Stimulated activated CD4-positive, alpha-beta T cell treated with anti-CD3 and anti-CD28 coated beads, TNF-alpha, amount 100 ng/mL, for 48 hours (primary cell): ENCODE measurements at places on chromosomes 12 and 14.

DNA sequence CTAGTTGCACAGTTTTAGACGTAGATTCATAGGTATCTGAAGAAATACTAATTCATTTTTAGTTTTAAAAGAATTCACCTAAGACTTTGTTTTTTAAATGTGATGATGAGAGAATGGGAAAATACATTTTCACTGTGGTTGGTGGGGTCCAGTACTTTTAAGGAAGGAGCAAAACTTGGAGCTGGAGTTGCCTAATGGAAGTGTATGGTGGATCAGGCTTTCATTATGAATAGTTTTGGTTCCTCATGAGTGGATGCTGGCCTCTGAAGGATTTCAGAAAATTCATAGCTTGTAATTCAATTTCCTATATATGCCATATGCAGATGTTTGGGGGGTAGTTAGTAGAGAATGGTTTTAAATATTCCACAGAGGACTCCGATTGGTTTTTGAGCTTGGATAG lies 27.1 kb downstream of the STK38L start:
- DNase-seq, result no peak

DNA sequence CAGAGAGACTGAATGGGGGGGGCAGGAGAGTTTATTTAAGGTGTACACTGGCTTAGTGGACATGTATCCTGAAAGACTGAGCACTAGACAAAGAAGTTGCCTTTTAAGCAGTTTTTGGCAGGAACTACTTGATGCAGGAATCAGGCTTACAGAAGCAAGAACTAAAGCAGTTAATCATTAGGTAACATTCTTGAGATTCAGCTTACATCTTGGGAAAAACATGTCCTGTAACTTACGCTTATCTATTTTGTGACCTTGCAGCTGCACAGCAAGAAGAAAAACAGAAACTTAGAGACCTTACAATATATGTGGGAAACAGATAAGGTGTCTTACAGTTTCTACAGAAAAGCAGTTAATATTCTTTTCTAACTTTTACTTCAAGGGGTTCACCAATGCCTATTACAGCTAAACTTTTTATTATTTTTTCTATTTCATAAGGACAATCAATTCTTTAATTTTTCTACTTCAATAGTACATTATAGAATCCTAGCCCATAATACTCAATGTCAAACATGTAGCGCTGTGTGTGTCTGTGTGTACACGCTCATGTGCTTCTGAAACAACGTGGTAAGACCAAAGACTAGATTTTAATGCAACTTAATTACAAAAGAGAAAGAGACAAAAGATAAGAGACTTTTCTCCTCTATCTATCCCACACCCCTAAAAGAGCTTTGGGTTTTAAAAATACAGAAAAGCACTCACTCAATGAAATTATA lies 276.9 kb downstream of the PRKD1 start:
- no peak for DNase-seq

DNA sequence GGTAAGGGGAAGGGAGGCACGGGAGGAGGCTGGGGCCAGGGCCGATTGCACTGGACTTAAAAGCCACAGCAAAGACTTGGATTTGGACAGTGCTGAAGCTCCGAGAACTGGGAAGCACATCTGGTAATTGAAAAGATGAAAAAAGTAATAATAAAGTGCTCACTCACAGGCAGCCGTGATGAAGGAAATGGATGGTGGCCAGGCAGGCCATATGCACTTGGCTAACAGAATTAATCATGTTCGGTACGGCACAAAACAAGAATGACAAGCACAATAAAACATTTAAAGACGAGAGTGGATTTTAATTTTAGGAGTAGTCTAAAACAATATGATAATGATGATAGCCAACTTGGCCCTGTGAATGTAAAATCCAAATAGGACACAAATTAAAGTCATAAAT lies 154.3 kb downstream of the VRK1 start:
- DNase-seq, result no peak

GRCh38 chr14:101358320-101359125 lies 202.8 kb upstream of the DIO3 start:
- no peak for DNase-seq

- DNase-seq, result no peak
Measured at GRCh38 chr12:16063726-16064125, 152.6 kb downstream of the DERA start.

- DNase-seq, result no peak
Measured at GRCh38 chr14:58066115-58066514, 85.9 kb downstream of the ARMH4 start.

DNA sequence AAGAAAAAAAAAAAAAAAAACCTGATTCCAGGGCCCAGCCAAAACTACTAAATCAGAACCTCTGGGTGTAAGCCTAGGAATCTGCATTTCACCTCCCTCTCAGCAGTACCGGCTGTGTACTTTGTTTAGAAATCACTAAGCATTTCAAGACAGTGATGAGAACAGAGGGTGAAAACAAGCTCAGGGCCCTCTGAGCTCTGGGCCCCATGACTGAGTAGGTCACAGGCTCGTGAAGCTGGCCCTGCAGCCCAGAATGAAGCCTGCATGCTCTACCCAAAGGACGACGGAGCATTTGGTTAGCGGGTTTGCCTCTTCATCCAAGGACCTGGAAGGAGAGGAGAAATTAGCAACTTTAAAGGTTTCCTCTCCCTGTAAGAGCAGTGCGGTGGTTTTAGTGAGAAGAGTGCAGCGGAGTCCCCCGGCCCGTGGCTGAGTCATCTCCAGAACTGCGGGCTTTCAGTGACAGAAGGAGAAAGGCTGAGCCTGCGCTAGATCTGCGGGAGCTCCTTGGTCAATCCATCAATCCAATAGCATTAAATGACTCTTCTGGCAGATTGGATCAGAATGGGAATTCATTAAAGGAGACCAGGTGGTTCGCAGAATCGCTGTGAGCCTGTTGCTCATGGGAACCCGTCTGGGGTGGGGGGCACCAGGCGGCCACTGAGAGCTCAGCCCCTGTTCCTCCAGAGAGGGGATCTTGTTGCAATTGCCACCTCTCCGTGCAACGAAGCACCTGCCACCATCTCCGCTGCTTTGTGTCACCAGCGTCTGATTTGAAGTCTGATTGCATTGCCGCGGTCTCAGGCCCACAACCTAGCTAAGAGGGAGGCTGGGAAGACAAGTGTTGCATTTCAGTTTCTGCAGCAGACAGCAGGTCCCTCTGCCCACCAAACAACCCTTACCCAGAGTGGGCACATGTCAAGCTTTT lies 7.3 kb downstream of the IL31 start:
- peak; percentile 37 for DNase-seq

DNA sequence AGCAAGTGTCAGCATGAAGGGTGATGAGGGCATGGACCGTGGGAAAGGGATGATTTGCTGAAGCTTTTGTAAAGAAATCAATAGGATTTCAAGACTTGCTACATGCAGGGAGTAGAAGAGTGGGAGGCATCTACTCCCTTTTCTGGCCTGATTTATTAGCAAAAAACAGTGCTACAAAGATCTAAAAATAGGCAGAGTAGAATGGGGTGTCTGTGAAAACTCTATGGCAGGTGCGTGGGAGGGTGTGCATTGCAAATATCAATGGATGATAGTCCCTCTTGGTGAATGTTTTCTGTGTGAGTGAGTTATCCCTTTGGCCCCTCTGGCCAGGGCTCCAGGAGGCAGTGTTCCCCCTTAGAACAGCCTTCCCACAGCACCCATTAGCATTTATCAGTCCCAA lies 139.0 kb downstream of the SMOC1 start:
- DNase-seq, result no peak

DNA sequence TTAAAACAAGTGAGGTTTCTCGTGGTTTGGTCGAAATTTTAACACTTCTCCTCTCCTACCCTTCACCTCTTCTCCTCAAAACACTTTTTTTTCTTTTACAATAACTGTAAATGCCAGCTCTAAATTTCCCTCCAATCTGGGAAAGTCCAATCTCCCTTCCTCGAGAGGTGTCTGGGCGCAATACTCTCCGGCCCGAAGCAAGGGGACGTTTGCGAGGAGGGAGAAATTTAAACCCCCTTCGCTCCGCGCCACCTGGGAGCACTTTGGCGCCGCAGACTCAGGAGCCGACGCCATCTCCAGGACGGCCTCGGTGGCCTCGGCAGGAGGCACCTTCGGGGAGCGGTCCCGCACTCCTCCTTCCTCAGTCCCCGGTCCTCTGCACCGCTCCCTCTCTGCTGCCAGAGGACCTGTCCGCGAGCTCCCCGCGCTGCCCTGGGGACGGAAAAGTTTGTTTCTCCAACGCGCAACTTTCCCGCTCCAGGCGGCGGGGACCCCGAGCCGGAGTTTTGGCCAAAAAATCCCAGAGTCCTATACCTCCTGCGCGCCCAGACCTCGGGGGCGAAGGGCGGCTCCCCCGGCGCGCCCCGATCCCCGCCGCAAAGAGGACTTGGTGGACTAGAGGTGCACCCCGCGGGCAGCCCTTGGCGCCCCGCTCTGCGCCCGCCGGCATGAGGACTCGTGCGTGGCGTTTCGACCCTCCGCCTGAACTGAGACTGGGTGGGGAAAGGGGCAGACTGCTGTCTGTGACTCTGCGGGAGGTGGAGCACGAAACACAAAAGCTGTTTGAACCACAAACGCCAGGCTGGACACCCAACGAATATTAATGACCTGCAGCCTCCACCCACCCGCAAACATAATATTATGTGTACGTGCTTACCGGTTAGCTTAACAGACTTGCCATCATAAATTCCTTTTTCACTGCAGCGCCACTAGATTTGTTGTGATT lies 95.2 kb upstream of the HMGA2 start:
- DNase-seq, result no peak

DNA sequence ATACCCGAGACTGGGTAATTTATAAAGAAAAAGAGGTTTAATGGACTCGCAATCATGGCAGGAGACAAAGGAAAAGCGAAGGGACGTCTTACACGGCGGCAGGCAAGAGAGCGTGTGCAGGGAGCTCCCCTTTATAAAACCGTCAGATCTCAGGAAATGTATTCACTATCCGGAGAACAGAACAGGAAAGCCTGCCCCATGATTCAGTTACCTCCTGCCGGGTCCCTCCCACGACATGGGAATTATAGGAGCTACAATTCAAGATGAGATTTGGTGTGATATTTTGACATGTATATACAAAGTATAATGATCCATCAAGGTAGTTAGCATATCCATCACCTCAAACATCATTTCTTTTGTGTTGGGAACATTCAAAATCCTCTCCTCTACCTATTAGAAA lies 2.3 kb upstream of the CDCA4 start:
- DNase-seq, result no peak

- no peak for DNase-seq
Measured at GRCh38 chr12:82529101-82529500, 157.6 kb upstream of the TMTC2 start.

- DNase-seq, result no peak
Measured at GRCh38 chr14:21205678-21206581, 50.1 kb upstream of the OR5AU1 start.

DNA sequence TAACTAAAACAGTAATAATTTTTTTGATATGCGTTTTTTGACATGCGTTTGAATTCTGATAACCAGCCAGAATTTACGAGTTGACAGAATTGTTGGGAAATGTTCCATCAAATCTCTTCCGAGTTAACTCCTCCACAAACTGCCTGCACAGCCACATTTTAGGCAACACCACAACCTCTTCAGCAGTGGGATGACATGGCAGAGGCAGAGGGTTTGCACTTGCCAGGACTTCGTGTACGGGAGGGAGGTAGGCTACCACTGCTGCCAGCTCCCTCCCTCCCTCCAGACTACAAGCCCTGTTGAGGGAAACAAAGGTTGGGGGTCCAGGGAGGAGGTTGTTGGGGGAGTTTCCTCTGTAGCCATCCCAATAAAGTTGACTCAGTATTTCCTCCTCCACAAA lies 14.5 kb upstream of the ACTR6 start:
- no peak for DNase-seq

- DNase-seq, result no peak
Measured at GRCh38 chr14:54117396-54117795, 160.8 kb upstream of the BMP4 start.

DNA sequence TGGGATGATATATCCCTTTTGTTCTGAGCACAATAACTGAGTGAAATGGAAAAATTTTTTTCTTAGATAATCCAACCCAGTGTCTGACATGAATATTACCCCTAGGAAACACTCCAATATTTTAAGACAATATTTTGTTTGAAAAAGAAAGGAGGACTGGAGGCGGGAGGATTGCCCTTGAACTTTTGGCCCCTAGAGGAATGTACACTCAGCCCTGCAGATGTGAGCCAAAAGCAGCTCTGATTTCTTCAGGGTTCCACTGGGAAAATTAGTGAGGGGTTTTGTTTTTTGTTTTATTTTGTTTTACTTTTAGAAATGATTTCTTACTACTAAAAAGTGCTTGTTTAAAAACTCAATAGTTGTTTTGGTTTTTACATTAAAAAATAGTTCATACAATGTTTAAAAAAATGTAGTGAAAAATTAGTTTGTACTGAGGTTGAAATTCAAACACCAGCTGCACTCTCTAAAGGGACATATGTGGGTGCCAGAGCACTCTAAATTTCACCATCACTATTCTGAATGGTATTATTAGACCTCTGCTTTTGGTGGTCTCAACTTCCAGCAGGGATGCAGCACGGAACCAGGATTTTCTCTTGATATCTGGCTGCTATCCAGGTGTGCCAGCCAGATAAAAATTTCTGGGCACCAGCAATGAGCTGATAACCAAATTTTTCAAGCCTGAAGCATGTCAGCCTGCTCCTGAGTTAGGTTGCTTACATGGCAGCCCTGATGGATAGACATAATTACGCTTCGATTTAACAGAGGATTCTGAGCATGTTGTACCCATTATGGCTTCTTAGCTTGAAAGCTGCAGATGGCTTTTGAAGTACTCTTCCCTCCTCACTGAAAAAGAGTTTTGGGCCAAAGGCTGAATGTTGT lies 141.9 kb downstream of the ANO6 start:
- no peak for DNase-seq

DNA sequence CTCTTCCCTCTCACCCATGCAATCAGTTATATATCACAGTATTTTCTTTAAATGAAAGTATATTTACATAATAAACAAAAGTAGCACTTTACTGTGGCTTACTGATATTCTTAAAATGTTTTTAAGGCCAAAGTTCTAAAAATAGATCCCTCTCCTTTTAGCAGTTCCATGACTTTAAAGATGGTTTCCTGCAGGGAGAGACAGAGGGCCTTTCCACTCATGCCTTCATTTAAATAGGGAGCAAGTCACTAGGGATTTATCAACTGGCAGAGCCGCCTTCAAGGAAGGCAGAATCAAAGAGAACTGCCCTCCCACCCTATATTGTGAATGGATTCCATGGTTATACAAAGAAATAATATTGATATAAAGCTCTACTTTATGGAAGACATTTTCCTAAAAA lies 55.5 kb downstream of the DUSP16 start:
- no peak for DNase-seq

GRCh38 chr14:23068789-23069412 lies 11.6 kb upstream of the CDH24 start:
- peak; percentile 64 for DNase-seq

- DNase-seq, result no peak
Measured at GRCh38 chr14:100979079-100979478, 75.6 kb upstream of the RTL1 start.

GRCh38 chr12:8676651-8677050 lies 14.0 kb upstream of the MFAP5 start:
- DNase-seq, result no peak

DNA sequence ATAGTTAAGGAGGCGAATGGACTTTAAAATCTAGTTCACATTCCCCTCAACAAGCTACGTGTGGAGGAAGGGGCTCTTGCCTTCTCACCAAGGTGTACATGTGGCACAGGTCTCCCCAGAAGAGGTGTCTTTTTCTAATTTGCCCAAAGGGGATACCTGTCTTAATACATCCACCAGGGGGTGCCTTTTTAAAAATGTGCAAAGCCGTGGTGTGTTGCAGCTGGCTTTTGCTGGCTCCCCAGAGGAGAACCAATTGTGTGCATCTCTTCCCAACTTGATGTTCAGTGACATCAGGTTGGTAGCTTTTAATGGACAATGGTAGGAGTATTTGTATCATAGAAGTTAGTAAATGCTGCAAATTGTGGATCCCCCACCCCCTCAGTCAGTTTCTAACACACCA lies 33.8 kb downstream of the CREBL2 start:
- DNase-seq, result peak; percentile 21

- no peak for DNase-seq
Measured at GRCh38 chr12:68350753-68351152, 18.6 kb upstream of the MDM1 start.
